Vagina (tissue), 2 donors: ENCODE measurements at places on chromosomes 2 and 18.
A peak's percentile ranks its signal among the peaks of the same experiment; 100 is the strongest.

DNA sequence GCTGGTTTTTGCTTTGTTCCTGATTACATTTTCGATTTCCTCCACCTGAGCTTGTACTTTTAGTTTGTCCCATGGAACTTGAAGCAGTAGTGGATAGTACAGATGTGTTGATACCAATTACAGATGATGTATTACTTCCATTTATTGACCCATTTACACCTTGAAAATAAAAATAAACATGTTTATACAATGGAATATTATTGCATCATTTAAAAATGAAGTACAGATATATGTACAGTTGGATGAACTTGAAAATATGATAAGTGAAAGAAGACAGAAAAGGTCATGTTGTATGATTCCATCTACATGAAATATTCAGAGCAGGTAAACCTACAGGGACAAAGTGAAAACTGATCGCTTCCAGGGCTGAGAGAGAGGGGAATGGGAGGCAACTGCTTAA is 160.3 kb upstream of the WDSUB1 start:
- no peak for DNase-seq

- no peak for DNase-seq
Measured at GRCh38 chr2:181988154-181988924, 2.7 kb downstream of the PPP1R1C start.

DNA sequence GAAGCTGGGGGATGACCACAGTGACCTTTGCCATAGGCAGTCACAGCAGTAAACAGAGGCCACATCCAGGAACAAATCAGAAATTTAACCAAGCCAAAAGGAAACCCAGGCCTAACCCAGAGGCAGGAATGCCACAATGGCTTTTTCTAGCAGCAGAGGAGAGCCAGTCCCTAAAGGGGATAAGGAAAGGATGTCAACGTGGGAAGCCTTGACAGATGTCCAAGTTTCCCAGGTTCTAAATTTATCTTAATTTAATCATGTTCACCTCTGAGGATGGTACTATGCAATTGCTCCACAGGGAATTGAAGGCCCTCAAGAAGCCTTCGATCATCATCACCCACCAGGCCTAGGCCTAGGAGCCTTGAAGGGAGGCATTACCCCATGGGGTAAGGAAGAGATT is 374.7 kb downstream of the TNS1 start:
- no peak for DNase-seq

- DNase-seq = no peak
Measured at GRCh38 chr2:202426751-202427150, 50.6 kb downstream of the BMPR2 start.

DNA sequence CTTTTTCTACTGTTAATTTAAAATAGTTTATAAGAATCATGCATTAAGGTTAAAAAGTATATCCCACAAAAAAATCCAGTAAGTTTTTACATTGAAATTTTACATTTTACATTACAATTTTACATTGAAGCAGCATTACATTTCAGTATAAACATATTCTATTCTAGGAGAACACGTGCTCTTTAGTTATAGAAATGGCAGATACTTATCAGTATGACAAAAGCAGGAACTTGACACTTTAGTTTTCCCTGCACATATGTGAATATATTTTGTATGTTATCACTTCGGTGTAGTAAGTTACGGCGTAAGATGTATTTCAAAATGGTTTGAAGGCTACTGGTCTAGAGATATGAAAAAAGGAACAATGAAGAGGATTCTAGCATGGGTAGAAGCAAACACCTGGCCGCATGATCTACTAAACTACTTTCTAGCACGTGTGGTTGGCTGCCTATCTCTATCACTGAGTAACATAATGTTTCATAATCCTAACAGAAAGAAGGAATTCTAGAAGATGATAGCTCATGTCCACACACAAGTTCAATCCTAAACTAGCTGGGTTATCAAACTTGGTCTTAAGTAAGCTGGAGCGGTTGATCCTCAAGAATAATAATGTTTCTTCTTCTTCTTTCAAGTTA is 5.4 kb downstream of the IMMT start:
- no peak for DNase-seq

GRCh38 chr2:146602383-146602782 is 1242.4 kb upstream of the ACVR2A start:
- DNase-seq = no peak

DNA sequence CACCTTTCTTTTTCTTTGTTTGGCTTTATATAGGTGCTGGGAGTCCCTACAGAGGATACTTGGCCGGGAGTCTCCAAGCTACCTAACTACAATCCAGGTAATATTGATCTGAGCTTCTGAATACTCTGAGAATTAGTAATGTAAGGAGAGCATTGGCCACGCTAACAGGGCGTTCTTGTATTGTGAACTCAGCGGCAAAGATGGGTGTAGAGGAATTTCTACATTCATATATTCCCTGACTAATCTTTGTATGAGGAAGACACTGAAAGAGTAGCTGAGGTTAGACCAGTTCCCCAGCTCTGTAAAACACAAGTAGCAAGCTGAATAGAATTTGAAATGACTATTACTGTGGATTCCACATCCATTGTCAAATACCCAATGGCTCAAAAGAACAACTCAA is 48.5 kb downstream of the CDK15 start:
- no peak for DNase-seq

GRCh38 chr2:53630026-53630606 is 137.5 kb upstream of the CHAC2 start:
- DNase-seq = no peak

GRCh38 chr2:118056165-118056534 is 32.1 kb upstream of the INSIG2 start:
- DNase-seq = no peak

DNA sequence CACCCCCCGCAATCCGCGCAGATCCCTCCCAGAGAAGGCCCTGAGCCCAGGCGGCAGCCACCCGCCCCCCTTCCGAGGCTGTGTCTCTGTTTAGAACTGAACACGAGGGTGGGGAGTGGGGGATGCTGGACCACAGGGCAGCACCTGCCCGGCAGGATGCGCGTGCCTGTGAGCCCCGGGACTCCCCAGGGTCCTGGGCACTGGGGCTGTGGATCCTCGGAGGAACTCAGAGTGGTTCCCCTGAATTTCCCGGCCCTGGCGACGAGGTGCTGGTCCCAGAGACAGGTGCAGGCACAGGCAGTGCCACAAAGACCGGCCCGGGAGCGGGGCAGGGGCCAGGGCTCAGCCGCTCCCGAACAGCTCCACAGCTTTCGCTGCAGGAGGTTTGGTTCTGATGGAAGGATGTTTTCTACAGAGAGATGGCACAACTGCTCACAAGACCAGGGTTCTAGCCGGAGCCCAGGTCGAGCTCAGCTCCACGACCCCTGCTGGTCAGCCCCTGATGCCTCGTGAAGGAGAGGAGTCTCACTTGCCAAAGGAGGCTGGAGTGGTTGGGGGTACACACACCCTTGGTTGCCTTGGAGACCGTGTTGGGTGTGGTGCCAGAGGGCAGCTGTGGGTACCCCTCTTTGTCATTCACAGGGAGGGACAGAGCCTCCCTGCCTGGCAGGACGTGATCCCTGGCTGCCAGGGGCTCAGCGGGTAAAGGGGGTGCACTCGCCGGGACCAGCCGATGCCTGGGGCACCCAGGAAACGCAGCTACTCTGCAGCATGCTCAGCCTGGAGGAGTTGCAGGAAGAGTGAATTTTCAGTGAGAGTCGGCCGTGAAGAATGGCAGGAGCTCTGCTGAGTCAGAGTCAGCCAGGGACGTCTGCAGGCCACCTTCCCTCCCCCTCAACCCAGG is 4.4 kb upstream of the NEU4 start:
- DNase-seq = peak; percentile 37

- DNase-seq = no peak
Measured at GRCh38 chr2:226740039-226740648, 59.5 kb downstream of the IRS1 start.

GRCh38 chr2:108594132-108594981 is 60.1 kb downstream of the LIMS1 start:
- DNase-seq = no peak

- DNase-seq = no peak
Measured at GRCh38 chr2:144592500-144593256, 72.8 kb upstream of the ZEB2 start.

DNA sequence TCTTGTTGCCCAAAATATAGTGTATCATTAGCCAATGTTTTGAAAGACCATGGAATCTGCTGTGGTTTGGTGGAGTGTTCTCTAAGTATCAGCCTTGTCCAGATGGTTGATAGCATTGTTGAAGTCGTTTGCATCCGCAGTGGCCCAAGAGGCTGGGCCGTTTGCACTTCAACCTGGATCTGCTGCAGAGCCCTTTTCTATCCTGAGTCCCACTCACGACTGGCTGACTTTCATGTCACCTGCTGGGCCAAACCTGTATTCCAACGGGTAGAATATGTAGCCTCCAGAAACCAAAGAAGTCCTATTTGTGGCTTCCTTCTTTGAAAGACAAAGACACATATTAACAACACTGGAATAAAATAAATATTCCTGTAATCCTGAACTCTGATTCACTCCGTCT is 1154.1 kb downstream of the RPIA start:
- DNase-seq = no peak

GRCh38 chr2:58871469-58872142 is 630.5 kb upstream of the FANCL start:
- no peak for DNase-seq

DNA sequence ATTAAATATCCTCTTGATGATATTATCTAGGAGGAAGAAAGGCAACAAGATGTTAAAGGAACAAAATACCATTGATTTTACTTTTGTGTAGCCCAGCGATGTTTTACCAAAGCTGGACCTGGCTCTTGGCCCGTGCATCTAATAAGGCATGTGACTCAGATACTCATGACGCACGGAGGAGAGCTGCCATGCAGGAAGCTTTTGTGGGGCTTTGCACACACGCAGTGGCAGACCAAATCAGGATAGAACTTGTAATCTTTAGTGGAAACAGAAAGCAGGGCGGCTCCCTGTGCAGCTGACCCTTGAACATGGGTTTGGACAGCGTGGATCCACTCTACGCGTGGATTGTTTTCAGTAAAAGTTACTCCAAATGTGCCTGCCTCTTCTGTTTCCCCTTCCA is 190.0 kb downstream of the NAPG start:
- no peak for DNase-seq

DNA sequence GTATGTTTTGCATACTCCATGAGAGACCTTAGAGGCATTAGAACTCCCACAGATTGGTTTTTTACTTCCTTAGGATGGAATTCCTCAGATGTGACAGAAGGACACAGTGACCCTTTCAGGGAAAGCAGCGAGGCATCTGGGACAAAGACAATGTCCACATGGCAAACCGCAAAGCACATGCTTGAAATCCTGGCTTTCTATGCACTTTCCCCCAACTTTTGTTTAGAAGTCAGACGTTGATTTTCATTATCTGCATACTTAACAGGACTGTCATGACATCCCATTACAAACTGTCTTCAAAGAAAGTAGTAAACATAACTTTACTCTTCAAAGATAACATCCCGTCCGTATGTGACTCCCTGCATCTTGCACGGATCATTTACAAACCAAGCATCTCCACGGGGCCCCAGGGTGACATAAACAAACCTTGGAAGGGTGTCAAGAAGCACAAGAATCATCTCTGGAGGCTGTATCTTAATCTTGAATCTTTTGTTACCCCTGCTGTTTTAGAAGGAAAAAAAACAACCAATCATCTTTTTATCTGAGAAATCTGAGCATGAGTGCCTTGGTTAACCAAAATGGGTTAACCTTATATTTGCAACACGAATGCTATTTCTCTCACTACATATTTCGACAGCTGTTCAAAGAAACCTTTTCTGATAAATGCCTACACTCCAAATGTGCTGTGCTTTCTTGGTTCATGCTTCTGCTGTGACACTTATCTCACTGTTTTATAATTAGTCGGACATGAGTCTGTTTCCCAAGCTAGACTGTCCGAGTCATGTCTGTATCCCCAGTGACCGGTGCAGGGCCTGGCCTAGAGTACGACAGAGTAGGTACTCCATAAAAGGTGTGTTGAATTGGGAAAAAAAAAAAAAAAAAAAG is 90.8 kb downstream of the CCBE1 start:
- DNase-seq = no peak

- DNase-seq = no peak
Measured at GRCh38 chr18:22368021-22368420, 49.7 kb downstream of the CTAGE1 start.

DNA sequence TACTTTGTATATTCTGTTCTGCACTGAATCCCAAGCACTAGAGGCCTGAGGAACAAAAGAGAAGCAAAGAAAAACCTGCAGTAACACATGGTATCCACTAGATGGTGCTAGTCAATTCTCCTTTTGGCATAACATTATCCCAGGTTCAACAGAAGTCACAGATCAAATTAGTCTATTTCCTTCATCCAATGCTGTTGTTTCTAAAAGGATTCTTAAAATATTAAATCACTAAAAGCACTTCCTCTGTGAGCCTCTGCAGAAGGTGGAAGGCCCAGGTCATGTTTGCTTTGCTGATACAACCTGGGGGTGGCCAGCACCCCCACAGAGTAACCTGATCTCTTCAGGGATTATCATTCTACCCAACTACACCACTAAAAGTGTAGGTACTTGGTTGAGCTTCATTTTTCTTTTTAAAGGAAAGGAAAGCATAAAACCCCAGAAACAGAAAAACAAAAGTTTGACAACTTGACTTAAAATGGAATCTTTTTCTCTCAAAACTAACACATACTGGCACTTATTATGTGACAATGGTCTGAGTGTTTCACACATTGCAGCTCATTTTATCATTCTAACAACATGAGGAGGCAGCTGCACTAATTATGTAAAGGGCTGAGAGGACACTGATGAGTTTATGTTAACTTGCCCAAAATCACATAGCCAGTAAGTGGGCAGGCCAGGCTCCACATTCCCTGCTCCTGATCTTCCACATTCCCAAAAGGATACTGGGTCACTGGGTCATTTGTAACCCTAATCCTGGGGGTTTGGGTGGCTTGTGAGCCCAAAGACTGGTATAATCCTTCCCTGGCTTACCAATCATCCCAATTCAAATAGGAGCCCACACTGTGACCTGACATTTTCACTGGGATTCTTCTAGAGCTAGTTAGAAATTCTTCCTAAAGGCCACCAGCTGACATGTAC is 66.8 kb upstream of the DNER start:
- DNase-seq = no peak

DNA sequence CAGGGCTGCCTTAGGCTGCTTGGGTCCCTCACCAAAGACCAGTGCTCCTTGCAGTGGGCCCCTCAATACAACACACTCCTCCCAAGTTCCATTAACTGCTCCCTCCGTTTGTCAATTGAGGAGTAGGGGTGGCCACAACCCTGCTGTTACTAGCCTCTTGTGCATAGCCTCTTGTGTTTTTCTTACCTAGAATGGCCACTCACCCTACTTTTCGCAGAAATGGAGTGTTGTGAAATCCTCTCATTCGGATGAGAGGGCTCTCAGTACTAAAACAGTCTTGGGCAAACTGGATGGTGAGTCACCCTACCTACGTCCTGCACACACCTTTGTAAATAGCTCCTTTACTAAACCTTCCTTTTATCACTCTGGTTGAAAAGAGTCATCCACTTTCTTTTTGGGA is 253.9 kb downstream of the OSR1 start:
- no peak for DNase-seq

DNA sequence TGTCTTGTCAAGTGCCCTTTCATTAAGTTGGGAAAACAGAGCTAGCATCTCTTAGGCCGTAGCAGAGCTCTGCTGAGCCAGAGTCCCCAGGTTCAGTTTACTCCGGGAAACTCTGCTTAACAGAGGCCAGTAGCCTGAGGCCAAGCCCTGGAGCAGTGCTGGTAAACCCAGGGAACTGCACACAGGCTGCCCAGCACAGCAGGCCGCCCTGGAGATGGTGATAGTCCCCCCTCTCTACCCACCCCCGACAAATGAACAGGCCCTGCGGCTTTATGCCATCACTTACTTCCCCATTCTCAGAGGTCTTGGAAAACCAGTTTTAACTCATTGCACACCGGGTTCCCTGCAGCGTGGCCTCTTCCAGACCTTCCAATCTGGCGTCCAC is 3.5 kb downstream of the CNNM4 start:
- no peak for DNase-seq
